ENCODE measurements at places on chromosomes 1 and 21. TPM values are rescaled to one million over a fixed set of nuclear protein-coding genes. Genes with fewer than 3 reads are reported as not detected.

DNA sequence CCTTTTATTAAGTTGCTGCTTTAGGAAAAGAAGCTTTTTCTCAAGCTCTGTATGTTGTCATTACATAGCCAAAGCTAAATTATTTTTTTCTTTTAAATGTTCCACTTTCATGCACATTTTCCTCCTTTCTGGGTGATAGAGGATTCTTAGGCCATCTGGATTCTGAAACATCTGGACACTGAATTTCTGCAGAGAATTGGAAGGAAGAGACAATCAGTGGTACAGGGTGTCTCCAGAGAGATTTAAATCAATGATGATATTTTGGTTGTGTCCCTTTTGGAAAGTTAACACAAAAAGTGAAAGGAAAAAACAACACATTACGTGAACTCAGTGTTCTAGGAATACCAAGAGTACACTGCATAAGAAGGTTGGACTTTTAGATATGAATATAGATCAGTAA, 211.4 kb upstream of the PKN2 start:
- DNase-seq = no peak

The RFX5 gene
- total RNA-seq = 55.6 TPM

DNA sequence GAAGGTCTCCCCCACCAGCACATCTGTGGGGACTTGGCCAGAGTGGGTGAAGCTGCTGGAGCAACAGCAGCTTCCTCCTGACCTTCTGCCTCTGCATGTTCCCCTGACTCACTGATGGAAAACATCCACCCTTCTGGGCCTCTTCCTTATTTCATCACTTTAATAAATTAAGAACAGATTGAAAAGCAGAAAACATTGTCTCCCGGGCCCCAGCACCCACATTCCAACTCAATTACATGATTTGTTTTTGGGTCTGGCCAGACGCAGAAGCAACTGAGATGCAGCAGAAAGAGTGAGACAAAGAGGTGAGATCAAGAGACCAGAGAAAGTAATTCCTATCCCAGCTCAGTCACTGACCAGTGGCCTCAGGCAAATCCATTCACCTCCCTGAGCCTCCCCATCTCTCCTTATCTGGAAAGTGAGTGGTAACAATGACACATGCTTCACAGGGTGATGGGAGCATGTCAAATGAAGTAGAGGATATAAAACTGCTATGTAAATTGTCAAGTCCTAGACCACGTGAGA, 157.1 kb downstream of the ELAVL4 start:
- no peak for DNase-seq

DNA sequence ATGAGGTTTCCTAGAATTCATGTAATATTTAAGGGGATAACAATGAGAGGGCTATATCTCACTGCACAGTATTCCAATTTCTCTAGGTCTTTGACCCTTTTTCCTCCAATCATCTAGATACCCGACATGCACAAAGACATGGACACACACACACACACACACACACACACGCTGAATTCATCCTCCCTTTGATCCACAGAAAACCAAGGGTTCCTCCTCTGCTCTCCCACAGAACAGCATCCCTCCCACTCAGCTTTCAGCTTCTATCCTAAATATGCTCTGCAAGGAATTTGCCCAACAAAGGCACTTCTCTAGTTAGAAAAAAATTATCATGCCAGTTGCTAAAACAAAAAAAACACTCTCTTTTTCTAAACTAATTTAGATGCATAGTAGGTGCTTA, 231.7 kb downstream of the RGS7 start:
- no peak for DNase-seq

DNA sequence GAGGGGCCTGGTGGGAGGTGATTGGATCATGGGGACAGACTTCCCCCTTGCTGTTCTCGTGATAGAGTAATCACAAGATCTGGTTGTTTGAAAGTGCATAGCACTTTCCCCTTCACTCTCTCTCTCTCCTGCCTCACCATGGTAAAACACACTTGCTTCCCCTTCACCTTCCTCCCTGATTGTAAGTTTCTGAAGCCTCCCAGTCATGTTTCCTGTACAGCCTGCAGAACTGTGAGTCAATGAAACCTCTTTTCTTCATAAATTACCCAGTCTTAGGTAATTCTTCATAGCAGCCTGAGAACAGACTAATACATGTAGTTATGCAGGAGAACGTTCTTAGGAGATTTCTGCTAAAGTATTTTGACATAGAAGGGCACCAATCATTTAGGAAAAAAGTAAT, 59.9 kb upstream of the FBXO28 start:
- DNase-seq = no peak

The SLC1A7 gene
- total RNA-seq = not detected
